ENCODE measurements at places on chromosomes 3 and 15.

- DNase-seq = no peak
Observed at GRCh38 chr15:36757189-36757814, 177.9 kb downstream of the CDIN1 start.

DNA sequence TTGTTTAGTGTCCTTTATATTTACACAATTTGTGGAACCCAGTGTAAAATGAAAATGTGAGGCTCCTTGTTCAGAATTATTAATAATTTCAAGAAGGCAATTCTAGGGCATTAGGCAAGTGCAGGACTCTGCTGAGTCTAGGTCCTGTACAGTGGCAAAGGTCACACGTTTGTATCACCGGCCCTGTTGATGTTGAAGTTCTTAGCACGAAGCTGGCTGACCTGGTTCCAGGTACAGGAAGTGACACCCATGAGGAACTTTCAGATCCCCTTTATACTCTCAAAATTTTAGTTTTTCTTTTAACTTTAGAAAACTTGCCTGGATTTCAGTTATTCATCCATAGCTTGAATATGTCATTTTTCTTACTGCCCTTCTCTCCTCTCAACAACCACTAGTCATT lies 349.4 kb downstream of the CNTN6 start:
- DNase-seq = no peak

DNA sequence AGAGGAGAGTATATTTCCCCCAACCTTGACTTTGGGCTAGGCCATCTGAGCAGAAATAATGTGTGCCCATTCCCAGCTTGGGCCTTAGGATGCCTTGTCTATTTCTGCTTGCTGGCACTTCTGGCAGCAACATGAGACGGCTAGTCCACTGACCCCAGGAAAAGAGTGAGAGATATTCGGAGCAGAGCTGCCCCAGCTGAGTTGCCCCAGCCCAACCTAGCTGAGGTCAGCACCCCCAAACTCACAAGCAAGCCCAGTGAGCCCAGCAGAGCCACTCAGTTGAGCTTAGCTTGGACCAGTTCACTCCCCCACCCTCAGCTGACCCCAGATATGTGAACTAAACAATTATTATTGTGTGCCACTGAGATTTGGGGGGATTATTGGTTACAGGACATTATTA lies 20.2 kb downstream of the ITGA11 start:
- no peak for DNase-seq

GRCh38 chr3:194730365-194730764 lies 44.7 kb downstream of the FAM43A start:
- DNase-seq = no peak

GRCh38 chr3:45644791-45645201 lies 44.4 kb upstream of the SACM1L start:
- DNase-seq = no peak

DNA sequence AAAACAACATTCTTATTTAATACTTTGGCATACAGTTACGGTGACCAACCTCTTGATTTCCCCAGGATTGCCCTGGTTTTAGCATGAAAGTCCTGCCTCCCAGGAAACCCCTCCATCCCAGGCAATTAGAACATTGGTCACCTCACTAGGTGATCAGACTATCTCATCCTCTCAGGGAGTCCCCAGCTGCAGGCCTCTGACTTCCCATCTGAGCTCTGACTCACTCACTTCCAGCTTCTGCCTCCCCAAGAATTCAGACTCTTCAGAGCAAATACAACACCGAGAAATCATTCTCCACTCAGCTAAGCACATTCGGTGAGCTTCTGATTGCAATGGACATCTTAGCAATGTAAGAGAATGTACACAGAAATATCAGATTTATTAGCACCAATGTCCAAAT lies 92.4 kb upstream of the HES1 start:
- no peak for DNase-seq

DNA sequence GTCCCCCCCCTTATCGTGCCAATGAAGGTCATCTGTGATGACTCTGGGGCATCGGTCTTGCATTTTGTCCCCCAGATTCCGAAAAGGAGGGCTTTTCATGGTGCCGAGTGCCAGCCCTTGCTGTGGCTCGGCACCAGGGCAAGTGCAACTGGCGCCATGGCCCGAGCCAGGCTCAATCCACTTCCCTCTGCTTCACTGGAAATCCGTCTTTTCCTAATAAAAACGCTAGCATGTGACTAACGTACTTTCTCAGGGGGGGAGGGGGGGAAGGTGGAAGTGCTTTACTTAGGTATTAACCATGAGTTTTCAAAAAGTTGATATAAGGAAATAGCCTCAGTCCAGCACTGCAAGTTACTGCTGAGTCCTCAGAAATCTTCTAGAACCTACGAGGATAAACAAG lies 20.5 kb downstream of the TRPM1 start:
- no peak for DNase-seq

DNA sequence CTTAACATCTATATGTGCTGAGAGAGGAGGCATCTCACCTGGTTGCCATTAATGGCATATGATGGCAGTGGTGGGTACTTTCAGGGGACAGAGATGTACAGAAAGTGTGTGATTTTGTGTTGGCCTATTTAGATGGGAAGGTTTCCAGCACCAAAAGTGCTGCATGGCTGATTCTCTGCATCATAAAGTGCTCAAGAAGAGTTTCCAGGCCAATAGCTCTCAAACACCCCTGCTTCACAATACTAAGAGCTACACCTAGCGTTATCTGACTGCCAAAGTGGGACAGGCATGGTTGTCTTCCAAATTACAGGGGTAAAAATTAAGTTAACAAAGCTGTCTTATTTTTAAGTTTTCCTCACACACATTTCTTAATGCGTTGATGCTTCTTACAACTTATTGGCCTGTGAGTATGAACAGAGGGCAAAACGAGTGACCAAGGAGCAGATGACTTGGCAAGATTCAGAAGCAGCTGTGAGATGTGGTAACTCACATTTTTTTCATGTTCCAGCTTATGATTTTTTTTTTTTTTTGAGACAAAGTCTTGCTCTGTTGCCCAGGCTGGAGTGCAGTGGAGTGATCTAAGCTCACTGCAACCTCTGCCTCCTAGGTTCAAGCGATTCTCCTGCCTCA lies 41.4 kb upstream of the VEPH1 start:
- no peak for DNase-seq

- DNase-seq = no peak
Observed at GRCh38 chr3:89504432-89504831, 397.0 kb downstream of the EPHA3 start.

DNA sequence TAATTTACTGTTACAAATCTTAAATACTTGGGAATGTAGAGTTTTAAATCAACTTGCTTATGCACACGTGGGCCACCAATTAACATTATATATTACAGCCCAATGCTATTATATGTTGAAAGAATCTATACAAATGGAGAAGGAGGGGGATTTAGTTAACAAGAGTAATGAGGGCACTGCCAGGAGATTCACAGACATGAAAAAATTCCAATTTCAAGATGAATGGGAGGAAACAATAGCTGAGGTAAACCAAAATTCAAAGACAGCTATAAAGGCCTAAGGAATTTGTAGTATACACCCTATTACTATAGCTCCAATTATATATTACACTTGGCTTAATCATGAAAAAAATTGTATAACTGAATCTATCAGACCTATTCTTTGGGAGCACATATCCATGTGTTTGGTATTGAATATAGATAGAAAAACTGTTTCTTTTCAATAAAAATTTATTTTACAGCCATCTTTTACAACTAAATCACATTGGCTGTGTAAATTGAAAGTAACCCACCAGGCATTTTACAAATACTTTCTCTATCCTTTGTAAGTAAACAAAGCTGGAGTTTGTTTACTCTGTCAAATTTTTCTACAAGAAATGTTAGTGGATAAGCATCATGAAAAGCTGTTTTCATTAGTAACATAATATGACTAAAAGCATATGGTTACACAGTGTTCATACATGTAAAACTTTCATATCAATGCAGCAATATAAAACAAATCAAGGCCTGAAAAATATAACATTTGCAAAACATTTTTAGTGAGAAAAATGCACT lies 1045.8 kb downstream of the ROBO1 start:
- DNase-seq = no peak

DNA sequence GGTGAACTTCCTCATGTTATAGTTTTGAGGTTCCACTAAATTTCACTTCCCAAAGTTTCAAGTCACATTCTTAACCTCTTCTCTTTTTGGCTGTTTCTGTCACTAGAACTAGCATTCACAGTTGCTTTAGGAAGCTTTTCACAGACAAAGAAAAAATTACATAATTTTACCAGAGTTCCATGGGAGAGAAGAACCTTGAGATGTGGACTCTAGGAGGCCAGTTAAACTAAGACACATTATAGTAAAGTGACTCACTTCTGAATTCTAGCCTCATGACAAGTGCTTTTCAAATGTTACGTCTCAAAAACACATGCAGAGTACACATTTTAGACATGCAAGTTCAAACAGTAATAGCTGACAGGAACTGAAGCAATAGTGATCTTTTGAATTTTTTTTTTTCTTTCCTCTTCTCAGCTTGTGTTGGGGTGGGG lies 39.9 kb upstream of the LRTM1 start:
- no peak for DNase-seq

Data from stimulated activated CD4-positive, alpha-beta T cell treated with anti-CD3 and anti-CD28 coated beads, Interleukin-15, amount 100 ng/mL, for 24 hours (primary cell).